ENCODE measurements at places on chromosomes 16 and 17.

DNA sequence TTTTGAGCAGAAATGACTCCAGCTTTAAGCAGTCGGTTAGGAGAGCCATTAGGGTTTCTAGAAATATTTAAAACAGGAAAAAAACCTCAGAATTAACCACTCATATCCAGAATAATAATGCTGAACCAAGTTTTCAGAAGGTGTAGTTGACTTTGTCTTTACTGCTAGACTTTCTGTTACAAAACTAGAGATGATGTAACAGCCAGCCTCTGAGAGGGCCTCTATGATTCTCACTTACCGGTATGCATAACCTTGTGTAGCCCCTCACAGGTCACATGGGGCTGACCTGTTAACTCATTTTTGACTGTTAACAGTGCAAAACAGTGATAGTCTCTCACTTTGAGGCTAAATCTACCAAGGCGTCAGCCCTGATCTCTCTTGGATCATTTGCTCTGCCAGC is 74.3 kb downstream of the TEX14 start:
- ATAC-seq, result peak; percentile 58

- ATAC-seq, result peak; percentile 80
Observed at GRCh38 chr16:29148867-29149272, 164.0 kb downstream of the LAT start.

DNA sequence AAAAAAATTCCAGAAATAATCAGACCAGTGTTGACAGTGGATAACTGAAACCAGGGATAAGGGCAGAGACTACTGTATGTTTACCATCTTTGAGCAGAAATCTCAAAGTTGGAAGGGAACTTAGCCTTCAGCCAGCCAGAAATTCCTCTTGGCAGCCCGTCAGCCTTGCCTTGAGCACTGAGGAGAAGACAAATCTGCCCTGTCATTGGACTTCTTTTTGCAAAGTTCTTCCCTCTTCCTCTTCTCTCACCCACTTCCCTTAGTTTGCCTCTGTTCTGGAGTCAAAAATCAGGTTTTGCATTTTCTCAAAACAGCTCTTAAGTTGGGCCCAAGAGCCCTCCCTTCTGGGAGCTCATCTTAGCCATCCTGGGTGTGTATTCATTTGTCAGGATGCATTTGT is 6.2 kb downstream of the TUFM start:
- no peak for ATAC-seq

DNA sequence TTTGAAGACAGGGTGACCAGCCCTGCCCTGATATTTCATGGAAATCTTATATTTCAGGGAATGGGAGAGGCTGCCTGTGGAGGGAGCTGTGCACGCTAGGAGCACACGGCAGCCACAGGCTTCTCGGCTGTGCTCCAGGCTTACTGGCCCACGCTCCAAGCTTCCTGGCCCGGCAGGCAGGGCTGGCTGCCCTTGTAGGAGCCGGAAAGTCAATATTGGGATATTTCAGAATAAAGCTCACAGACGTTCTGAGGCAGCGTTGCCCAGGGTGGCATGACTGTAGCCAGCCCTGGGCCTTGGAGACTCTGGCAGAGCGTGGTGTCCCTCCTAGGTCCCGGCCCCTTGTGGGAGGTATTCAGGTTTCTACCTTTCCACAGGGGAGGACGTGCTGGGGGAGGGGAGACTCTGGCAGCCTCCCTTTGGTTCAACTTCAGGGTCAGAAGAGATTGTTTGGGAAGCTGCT is 95.6 kb downstream of the NPIPB11 start:
- no peak for ATAC-seq

DNA sequence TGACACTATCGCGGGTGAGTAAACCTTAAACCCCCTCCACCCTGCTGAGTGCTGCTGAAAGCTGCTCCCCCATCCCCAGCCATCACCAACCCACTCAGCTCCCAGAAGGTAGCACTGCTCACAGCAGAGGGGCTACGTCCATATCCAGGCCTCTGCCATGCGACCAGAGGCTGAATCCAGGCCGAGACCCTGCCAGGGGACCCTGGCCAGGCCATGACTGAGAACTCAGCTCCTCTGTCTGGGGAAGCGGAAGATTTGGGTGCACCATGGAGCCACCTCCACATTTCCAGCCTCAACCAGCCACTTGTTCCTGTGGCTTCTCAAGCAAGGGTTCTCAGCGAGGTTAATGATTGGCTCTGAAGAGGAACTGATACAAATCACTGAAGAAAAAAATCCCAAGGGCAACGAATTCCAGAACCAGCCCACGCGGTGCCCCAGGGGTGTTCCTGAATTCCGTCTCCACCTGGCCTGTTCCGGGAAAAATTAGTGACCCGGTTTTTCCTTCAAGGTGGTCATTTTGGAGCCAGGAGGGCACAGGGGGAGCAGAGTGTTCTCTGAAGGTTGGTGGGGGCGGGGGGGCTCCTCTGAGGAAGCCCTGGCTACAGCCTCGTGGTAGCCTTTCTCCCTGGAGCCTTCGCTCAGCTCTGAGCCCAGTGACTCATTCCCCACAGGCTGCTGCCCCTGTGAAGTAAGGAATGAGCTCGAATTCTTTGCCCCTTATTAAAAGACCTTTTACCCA is 9.3 kb upstream of the SLC16A5 start:
- ATAC-seq, result peak; percentile 31

DNA sequence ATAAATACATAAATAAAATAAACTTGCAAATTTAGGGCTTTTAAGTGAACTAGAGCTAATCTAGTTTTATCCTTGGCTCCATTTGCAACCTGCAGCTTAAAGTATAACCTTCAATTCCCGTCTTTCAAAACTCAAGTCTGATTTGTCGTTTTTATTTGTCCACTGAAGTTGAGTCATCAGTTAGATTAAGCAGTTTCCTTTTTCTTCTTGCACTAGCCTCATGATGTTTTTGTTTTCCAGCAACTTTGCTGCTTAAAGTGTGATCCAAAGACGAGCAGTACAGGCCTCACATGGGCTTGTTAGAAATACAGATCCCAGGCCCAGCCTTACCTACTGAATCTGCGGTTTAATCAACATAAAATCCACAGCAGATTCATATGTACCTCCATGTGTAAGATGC is 13.8 kb downstream of the ARSG start:
- ATAC-seq, result no peak

DNA sequence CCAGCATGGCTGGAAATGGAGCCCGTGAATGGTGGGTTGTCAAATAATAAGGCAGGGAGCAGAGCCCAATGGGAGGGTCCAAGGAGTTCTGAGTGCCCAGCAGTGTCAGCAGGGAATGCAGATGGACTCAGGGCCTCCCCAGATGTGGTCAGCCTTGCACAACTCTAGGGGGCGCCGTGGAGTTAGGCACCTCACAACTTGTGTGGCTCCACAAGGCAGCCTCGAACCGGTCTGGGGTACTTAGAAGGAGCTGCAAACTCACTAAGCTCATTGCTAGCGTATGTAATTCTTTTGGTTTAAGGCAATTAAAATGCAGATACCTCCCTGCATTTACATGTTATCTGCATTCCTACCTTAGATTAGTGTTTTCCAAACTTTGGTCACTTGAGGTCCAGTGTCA is 18.1 kb downstream of the IRF8 start:
- no peak for ATAC-seq

DNA sequence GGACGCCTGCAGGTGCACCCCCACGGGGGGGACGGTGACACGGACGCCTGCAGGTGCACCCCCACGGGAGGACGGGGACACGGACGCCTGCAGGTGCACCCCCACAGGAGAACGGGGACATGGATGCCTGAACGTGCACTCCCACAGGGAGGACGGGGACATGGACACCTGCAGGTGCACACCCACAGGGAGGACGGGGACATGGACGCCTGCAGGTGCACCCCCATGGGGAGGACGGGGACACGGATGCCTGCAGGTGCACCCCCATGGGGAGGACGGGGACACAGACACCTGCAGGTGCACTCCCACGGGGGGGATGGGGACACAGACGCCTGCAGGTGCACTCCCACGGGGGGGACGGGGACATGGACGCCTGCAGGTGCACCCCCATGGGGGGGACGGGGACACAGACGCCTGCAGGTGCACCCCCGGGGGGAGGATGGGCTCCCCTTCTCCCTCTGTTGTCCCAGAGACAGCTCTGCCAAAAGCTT is 114.5 kb upstream of the METRNL start:
- no peak for ATAC-seq

DNA sequence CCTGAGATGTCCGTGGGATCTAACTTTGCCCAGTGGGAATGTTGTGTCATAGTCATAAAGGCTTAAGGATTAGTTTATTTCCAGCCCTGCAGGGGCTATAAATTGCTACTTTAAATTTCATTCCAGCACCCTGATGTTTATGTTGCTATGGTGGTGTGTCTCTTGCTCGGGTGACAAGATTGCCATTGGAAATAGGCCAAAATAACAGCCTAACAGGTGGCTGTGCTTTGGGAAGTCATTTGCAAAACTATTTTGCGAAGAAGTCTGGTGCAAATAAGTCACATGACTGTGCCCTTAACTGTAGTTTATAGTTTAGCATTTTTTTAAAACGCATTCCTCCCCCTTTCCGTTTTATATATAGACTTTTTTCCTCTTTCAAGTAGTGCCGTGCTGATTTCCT is 23.1 kb downstream of the PITPNC1 start:
- ATAC-seq, result no peak

DNA sequence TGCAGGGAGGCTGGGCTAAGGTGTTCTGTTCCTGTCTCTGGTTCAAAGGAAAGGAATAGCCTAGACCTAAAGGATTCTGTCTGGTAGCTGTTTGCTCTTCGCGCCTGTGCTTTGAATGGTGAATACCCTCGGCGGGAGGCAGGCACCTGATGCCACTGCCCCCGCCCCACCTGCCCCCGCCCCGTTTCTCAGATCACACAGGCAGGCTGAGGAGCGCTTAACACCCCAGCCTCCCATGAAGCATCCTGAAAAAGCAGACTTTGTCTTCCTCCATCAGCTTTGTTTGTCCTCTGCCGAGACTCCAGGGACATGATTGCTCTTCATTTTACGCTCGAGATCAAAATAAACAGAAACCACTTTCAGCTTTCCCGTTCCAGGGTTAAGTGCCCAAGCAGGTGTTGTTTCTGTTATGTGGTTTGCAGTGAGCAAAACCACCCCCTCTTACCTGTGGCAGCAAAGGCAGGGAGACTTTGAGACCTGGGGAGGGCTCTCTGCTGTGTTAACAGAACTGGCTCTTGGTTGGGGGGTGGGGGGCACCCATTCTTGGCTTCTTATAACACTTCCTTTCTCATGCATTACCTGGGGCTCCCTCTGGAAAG is 452.1 kb downstream of the WWOX start:
- ATAC-seq, result no peak

DNA sequence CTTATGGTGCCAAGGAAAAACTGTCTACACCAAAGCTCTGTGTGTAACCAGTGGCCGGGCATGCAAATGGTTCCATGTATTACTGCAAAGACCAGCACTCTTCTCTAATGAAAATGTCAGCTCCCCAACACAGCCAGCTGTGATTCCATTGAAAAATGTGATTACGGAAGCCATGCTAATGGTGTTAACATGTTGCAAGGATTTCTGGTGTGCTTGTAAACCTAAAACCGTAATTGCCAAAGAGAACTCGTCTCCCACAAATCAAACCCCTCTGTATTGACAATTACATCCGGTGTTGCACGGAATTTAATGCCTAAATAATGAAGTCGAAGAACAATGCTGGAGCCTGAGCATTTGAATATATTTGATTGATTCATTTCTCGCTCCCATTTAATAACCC is 351.7 kb downstream of the NPIPA8 start:
- ATAC-seq, result no peak

- no peak for ATAC-seq
Observed at GRCh38 chr17:27525836-27526603, 69.8 kb downstream of the KSR1 start.

- no peak for ATAC-seq
Observed at GRCh38 chr16:19236561-19237209, 48.8 kb upstream of the CLEC19A start.

GRCh38 chr16:1936945-1937479 is 6.0 kb downstream of the MSRB1 start:
- no peak for ATAC-seq

DNA sequence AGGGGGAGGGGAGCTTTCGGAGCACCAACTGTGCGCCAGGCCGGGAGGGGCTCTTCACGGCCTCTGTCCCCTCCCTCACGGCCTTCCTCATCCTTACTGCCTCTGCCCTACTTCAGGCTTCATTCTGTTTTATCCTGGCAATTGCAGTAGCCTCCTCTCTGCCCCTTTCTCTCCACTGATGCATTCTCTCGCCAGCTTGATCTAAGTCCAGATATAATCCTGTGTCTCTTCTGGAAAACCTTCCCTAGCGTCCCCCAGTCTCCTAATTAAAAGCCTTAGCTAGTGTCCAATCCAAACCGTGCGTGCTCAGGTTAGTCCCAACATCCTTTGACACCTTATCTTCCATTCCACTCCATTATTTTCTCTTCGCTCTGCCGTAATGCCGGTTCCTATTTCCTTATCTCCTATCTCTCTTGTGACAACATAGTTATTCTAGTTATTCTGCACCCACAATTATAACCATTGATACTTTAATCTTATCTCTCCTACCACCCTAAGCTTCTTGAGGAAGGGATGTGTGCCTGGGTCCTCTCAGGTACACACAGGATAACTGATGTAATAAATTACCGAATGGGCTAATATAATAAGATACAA is 869 bp downstream of the ZNF48 start:
- peak; percentile 8 for ATAC-seq

DNA sequence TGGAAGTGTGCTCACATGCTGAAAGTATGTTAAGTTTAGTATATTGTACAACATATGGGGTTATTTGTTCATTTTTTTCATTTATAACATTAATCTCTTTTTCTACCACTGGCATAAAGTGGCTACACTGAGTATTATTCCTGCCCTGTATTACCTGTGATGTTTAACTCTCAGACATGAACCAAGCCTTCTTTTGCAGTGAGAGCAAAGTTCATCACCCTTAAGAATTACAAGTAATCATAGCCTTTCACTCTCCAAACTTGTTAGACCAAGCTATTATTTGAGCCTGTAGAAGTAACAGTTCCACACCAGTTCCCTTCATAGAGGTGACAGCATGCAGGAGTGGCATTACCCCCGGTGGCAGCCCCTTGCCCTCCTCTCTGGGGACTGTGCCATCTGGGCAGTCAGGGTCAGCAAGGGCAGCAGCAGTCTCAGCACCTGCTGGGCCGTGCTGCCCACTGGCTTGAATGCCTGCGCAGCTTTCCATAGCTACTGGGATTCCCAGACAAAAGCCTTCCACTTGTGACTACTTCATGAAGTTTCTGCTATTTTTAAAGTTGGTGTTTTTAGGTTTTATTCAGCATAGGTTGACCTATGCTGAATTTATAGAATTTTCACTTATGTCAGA is 71.3 kb downstream of the TMC6 start:
- no peak for ATAC-seq

GRCh38 chr17:72332367-72332766 is 211.5 kb downstream of the SOX9 start:
- ATAC-seq, result no peak

- ATAC-seq, result no peak
Observed at GRCh38 chr17:71412803-71413202, 708.0 kb upstream of the SOX9 start.

Measured in activated CD4-positive, CD25-positive, alpha-beta regulatory T cell treated with anti-CD3 and anti-CD28 coated beads, Interleukin-2, amount 50 U/mL, for 24 hours (primary cell).